ENCODE measurements at places on chromosomes 11 and 22. TPM values are rescaled to one million over a fixed set of nuclear protein-coding genes. Genes with fewer than 3 reads are reported as not detected.

MMP8 gene
- not detected for total RNA-seq

ANGPTL5 gene
- total RNA-seq, result not detected

KRTAP5-2 gene
- total RNA-seq, result not detected

HPX gene
- total RNA-seq, result 3.9 TPM

CRYBA4 gene
- not detected for total RNA-seq

SNX32 gene
- total RNA-seq, result 2.8 TPM

ARHGAP8 gene
- total RNA-seq, result 51.3 TPM

DNA sequence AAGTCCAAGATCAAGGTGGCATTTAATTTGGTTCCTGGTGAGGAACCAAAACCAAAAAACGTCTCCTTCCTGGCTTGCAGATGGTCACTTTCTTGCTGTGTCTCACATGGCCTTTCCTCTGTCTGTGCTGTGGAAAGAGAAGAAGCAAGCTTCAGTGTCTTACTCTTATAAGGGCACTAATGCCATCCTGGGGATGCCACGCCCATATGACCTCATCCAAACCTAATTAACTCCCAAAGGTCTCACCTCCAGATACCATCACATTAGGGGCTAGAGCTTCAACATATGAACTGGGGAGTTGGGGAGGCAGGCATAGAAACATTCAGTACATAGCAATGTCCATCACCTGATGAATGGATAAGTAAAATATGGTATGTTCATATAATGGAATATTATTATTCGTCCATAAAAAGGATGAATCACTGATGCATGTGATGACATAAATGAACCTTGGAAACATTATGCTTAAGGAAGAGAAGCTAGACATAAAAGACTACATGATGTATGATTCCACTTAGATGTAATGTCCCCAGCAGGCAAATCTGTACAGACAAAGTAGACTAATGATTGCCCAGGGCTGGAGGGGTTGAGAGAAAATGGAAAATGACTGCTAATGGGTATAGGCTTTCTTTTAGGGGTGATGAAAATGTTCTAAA is 78.6 kb upstream of the B3GNT6 start:
- no peak for DNase-seq

GRCh38 chr11:81907996-81908395 is 825.7 kb downstream of the FAM181B start:
- no peak for DNase-seq

GRCh38 chr11:67054836-67055523 is 1.7 kb upstream of the RHOD start:
- no peak for DNase-seq

GRCh38 chr22:23250056-23250784 is 69.9 kb downstream of the BCR start:
- DNase-seq, result no peak

DNA sequence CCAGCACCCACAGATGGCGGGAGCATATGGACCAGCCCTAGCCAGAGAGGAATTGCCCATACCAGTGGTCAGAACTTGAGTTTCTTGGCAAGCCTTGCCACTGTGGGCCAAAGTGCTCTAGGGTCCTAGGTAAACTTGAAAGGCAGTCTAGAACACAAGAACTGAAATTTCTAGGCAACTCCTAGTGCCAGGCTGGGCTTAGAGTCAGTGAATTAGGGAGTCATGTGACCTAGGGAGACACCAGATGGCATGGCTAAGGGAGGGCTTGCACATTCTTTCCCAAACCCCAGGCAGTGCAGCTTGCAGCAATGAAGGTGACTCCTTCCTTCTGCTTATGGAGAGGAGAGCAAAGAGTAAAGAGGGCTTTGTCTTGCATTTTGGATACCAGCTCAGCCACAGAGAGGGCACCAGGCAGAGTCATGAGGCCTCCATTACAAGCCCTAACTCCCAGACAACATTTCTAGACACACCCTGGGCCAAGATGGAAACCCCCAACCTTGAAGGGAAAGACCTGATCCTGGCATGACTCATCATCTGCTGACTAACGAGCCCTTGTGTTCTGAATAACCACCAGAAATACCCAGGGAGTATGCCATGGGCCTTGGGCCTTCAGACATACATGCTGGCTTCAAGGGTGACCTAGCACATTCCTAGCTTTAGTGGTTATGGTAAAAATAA is 19.2 kb upstream of the OR56A3 start:
- no peak for DNase-seq

DNA sequence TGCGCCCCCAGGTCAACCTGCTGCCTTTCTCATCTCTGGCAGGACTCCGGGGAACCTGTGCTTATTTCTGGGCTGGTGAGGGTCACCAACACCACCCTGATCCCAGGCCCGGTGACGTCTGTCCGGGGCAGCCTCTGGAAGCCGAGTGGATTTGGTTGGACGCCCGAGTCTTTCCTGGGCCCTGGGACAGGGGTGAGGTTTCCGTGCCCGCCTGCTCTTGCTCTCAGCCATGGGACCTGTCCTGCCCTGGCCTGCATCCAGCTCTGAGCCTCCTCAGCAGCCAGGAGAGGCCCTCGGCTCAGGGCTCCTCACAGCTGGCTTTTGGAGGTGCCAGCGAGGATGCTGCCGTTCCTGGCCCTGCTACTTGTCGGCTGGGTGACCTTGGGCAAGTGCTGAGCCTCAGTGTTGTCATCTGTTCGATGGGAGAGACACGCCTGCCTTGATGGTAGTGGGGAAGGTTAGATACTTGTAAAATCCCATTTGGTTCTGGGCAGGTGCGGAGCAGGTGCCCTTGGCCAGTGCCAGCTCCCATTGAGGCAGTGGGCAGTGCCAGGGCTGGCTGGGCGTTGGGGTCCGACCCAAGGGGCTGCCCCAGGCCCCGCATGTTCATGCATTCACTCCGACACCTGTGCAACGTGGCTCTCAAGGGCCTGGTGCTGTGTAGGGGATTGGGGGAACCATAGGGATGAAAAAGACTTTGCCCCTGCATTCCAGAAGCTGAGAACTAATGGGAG is 58.9 kb upstream of the THY1 start:
- DNase-seq, result no peak

DNA sequence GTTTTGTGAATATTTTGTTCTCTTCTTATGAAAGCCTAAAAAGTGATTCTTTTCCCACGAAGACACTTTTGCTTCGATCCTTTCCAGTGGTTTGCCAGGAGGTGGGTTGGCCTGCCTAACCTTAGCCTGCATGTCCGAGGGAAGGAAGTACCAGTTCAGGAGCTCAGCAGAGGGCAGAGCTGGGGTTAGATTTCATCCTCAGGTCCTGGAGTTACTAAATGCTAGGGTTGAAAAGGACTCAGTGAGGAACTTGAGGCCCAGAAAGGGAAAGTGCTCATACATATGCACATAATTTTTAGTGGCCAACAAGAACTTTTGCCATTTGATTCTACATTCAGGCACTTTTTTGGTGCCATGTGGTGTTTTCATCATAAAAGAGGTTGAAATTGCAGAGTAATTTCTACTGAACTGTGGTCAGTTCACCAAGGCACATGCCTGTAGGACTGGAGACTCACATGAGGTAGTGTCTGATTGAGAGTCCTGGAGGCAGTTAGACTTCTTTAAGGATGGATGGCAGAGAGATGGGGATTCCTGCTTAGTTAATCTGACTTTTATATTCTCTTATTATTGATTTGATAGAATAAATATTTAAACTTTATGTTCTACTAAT is 36.7 kb downstream of the NCAM1 start:
- no peak for DNase-seq

DNA sequence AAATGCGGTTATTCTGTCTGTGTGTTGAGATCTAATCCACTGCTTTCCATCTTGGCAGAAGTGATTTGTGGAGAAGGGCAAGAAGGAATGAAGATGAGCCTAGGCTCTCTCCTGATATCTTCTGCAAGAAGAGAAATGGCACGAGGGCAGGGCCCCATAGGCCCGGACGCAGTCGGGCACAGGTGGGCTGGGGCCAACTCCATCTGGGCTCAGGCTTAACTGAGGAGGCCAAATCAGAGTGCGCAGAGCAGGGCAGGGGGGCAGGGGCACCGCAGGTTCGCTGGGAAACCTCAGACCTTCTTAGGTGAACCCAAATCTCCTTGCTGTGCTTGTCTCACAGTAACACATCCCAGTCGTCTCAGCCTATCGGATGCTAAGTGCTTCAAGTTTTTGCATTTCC is 32.8 kb upstream of the BID start:
- DNase-seq, result no peak

- no peak for DNase-seq
Observed at GRCh38 chr11:116217006-116217405, 555.8 kb downstream of the BUD13 start.

DNA sequence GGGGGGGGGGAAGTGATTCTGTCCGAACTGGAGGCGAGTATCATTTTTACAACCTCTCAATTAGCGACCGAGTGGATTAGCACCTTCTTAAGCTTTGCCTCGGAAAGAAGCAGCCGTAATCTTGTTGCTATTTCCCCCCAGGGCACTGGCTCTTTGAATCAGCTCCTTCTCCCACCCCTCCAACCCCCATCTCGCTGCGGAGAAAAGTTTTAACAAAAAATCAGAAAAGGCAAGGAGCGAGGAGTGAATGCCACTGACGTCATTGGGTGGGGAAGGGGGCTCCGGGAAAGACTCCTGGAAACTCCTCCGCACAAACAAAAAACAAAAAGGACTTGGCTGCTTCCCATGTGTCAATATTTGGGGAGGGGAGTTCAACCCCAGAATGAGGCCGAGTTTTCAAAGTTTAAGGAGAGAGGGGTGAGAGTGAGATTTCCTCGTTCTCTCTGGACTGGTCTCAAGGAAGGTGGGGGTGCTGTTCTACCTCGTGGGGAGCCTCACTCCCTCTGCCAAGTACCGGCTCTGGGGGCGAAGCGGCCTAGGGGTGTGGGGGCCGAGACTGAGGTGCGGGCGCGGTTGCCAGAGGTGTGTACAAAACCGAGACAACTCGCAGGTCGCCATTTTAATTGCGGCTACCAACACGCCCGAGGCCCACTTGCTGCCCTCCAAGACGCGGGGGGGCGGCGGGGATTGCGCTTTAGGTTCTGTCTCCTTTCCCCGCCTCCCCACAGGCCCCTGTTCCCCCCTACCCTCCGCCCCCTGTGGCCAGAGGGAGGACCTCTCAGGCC is 2.5 kb upstream of the PAX6 start:
- DNase-seq, result peak; percentile 71

- DNase-seq, result no peak
Observed at GRCh38 chr11:11786234-11786633, 55.5 kb upstream of the USP47 start.

- no peak for DNase-seq
Observed at GRCh38 chr11:3003396-3004231, 11.5 kb upstream of the NAP1L4 start.

GRCh38 chr11:32935462-32936029 is 42.9 kb downstream of the QSER1 start:
- no peak for DNase-seq

GRCh38 chr11:117658809-117659208 is 138.2 kb downstream of the DSCAML1 start:
- no peak for DNase-seq

DNA sequence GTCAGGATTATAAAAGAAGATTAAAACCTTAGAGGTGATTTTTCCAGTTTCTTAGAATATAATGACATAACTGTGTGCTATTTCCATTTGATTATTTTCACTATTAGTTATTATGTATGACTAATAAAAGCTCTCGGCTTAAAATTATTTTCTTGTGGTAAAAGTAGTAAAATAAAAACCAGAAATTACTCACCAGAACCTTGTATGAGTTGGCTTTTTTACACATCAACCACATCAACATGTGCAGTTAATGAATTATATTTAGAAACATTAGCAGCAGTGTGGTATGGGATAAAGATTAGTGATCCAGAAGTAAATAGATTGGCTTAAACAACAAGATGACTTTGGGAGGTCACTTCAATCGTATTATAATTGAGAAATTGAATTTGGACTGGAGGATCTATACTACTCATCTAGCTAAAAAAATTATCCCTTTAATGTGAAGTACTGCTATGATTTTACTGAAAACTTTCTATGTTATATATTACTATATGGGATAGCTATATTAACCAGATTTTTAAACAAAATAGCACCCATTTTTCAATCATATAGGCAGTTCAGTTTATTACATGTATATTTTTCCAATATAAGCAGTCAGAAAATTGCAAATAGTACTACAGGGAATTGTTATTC is 2.8 kb upstream of the BCO2 start:
- DNase-seq, result no peak

- no peak for DNase-seq
Observed at GRCh38 chr22:37932821-37933578, 20.4 kb downstream of the C22orf23 start.

GRCh38 chr11:134508219-134508990 is 96.4 kb upstream of the B3GAT1 start:
- DNase-seq, result peak; percentile 27

DNA sequence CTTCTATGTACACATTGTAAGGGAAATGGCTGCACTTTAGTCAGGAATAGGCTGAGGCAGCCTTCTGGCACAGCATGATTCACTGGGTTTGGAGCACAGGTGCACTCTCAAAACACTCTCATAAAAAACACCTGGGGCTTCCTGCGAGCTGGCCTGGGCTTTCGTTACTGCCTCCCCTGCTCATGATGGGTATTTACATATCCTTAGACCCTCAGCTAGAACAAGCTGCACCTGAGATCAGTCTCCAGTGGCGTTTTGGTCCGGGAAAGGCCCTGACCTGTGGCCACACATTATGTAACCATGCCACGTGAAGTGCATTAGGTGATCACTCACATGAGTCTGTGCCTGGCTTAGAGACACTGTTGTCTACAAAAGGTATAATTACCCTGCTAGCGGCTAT is 321.7 kb downstream of the TMEM135 start:
- DNase-seq, result no peak

DNA sequence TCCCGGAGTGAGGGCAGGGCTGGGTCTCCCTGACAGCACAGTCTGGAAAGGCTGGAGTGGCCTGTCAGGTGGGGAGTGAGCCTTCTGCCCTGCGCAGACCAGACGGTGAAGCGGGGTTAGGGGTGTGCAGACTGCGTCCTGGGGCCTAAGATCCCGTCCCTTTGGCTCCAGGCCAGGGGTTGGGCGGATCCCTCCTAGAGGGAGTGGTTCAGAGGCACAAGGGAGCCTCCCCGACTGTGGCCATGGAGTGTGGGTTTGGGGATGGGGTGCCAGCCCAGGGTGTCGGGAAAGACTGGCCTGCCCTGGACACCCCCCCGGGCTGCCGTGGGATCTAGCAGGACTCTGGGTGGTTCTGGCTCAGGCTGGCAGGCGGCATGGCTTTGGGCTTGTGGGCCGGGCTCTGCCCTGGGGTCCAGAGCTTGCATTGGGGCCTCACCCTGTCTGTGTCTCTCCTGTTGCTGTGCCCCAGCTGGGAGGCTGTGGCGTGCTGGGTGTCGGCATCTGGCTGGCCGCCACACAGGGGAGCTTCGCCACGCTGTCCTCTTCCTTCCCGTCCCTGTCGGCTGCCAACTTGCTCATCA is 19.5 kb downstream of the TSPAN4 start:
- DNase-seq, result no peak

GRCh38 chr22:20563941-20564371 is 56.5 kb downstream of the MED15 start:
- DNase-seq, result no peak

DNA sequence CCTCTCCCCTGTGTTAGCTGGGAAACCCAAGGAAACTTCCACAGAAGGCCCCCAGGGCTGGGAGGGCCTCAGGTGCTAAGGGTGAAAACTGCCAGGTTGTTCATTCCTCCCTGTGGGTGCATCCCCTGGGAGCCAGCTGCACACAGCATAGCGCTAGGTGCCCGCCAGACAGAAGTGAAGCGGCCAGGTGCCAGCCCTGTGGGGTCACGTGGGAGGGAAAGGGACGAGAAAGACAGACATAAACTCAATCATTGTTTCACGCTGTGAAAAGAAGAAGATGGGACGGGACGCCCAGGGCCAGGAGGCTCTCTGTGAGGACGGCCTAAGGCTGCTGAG is 31.6 kb upstream of the HMOX1 start:
- no peak for DNase-seq

All from endodermal cell (in vitro differentiated cells).